ENCODE measurements at places on chromosomes 11 and 22.

GRCh38 chr11:10564696-10565318 lies 3.7 kb downstream of the LYVE1 start:
- no peak for DNase-seq

GRCh38 chr11:74559110-74559933 lies 33.1 kb upstream of the POLD3 start:
- DNase-seq = no peak

DNA sequence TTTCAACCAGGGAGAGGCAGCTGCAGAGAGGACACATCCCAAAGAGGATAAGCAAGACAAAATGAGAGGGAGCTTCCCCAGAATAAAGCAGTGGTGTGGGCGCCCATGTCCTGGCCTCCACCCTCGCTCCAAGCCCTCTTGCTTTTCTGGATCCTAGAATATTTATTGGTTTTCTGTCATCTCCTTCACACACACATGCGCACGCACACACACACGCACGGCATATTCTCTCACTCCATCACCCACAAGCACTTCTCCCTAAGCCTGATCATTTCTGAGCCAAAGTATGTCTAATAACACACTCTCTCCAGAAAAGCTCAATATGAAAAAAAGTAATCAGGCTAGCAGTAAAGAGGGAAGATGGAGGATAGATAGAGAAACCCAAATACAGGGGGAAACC lies 7.6 kb downstream of the IGSF9B start:
- DNase-seq = no peak

DNA sequence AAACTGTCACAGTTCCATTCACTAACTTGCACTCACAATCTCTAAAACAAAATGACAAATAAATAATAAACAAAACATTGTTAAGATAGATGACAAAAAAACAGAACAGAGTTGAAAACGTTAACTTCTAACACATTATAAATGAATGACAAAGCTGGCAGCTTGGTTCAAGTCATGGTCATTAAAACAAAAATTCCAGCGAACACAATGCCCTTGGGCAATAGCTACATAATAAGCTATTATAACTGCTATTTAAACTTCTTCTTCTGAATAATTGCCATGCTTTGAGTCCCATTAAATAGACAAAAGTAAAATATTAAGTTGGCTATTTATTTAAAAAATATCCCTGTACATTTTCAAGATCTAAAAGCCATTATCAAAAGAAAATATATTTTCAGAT lies 54.7 kb downstream of the PICALM start:
- no peak for DNase-seq

- no peak for DNase-seq
Measured at GRCh38 chr11:16827139-16827538, 88.7 kb downstream of the C11orf58 start.

DNA sequence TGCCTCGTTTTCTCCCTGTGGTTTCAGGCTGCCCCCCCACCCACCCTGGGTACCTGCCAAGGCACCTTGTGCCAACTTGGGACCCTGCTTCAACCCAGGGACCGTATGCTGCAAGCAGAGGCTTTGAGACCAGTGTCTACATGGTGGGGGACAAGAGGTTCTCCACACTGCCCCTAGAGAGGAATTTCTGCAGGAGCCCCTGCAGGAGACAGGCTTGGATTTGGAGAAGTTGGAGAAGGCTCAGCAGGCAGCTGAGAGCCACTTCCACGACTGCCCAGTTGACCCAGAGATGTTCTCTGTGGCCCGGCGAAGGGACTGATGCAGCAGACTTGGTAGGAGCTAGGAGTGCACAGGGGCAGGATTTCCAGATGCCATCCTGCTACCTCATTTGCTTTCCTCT lies 20.1 kb upstream of the NNMT start:
- no peak for DNase-seq

DNA sequence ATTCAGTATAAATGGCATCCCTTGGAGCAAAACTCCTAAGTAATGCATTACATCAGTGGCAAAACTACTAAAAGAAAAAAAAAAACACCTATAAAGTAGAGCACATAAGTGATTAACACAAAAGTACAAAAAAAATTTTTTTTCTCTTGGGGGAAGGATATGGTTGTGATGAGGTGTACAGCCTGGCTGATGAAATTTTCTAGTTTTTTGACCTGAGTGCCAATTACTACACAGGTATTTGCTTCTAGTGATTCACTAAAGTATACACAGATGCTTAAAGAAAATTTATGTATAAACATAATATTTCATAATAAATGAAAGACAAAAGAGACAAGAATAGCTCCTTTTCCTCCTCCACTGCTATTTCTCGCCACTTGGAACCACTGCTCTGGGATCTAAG lies 71.8 kb upstream of the APOA1 start:
- DNase-seq = no peak

- DNase-seq = no peak
Measured at GRCh38 chr22:26479043-26479791, 4.4 kb downstream of the HPS4 start.

DNA sequence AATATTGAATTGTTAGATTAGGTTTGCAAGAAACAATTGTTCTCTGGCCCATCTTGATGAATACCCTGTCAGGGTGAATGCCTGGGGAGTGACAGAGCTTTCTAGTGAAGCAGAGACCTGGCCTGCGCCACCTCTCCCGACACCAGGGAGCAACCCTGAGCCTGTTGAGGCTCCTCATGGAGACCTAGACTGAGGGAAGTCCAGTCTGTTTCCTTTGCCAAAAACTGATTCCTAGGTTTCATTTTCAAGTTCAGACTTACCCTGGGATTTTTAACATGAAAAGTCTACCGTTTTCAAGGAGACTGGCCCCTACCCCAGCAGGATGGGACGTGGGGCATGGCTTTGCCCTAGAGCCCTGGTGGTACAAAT lies 173.7 kb upstream of the SORL1-AS1 start:
- DNase-seq = no peak

GRCh38 chr11:66115638-66116301 lies 45.7 kb downstream of the PACS1 start:
- no peak for DNase-seq

- DNase-seq = no peak
Measured at GRCh38 chr11:45343444-45343843, 57.3 kb upstream of the SYT13 start.

Data from stimulated activated CD4-positive, alpha-beta T cell treated with anti-CD3 and anti-CD28 coated beads, Interleukin-4, amount 100 ng/mL, for 48 hours (primary cell).